ENCODE measurements at places on chromosomes 12 and 14. TPM values are rescaled to one million over a fixed set of nuclear protein-coding genes. Genes with fewer than 3 reads are reported as not detected.

The MLF2 gene
- 279 TPM for total RNA-seq

The PTGR2 gene
- total RNA-seq, result 10.3 TPM

The ANKS1B gene
- 2.0 TPM for total RNA-seq

The RASSF9 gene
- not detected for total RNA-seq

DNA sequence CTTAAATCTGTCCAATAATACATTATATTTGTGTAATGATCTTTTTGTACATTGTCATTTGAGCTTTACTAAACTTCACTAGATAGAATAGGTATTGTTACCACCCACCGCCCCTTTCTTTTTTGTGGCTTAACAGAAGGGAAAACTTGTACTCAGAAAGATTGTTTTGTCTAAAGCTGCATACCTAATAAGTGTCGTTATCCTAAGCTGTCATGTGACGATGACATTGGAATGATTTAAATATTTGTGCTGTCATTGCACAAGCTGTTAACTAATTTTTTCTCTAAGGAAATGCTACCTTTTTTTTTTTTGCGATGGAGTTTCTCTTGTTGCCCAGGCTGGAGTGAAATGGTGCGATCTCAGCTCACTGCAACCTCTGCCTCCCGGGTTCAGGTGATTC is 3.6 kb downstream of the DIP2B start:
- no peak for ATAC-seq

DNA sequence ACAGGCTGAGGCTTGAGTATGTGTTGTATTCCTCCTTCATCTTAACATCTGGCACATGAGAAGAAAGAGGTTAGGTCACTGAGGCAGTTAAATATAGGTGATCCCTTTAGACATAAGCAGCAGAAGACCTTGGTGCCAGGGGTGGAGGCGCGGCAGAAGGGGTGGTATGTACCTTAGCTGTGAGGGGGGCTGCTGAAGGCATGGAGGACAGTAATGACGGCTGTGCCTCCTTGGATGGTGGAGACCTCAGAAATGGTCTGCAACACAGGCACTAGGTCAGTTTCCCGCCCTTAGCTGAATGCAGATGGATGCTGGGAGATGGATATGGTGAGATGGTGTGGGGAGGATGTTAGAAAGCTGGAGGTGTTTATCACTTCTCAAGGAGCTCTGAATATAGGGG is 1.5 kb upstream of the PNMA1 start:
- ATAC-seq, result no peak

DNA sequence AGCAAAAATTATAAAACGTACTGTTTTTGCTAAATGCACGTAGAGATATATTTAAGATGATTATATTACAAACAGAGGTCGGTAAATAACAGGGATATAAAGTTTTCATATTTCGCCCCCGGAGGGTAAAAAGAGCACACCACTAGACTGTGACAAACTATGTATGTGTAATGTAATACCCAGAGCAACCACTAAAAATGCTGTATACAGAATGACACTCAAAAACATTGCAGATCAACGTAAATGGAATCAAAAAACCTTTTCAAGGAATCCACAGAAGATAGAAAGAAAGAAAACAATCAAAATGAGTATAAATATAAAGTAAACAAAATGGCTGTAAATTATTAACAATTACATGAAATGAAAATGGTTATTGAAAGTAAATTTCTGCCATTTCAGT is 37.6 kb upstream of the PRB4 start:
- ATAC-seq, result no peak

- no peak for ATAC-seq
These were observed 146.8 kb upstream of the LRIG3 start for GRCh38 chr12:59067083-59067482.

DNA sequence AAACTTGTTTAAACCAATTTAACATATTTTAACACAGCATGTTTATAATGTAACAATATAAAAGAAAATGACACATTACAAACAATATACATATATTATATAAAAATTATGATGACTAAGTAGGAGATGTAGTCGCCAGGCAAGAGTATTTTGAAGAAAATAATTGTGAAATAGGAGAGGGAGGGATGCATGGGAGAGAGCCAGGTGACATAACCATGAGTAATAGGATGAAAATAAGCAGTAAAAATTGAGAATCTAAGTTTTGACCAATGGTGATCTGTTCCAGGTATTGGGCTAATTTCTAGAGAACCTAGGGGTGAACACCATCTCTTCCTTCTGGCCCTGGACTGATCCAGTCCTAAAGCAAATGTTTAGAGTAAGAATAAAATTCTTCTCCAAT is 315.2 kb upstream of the G2E3 start:
- ATAC-seq, result no peak

- no peak for ATAC-seq
These were observed 101.3 kb upstream of the E2F7 start for GRCh38 chr12:77166696-77167095.

DNA sequence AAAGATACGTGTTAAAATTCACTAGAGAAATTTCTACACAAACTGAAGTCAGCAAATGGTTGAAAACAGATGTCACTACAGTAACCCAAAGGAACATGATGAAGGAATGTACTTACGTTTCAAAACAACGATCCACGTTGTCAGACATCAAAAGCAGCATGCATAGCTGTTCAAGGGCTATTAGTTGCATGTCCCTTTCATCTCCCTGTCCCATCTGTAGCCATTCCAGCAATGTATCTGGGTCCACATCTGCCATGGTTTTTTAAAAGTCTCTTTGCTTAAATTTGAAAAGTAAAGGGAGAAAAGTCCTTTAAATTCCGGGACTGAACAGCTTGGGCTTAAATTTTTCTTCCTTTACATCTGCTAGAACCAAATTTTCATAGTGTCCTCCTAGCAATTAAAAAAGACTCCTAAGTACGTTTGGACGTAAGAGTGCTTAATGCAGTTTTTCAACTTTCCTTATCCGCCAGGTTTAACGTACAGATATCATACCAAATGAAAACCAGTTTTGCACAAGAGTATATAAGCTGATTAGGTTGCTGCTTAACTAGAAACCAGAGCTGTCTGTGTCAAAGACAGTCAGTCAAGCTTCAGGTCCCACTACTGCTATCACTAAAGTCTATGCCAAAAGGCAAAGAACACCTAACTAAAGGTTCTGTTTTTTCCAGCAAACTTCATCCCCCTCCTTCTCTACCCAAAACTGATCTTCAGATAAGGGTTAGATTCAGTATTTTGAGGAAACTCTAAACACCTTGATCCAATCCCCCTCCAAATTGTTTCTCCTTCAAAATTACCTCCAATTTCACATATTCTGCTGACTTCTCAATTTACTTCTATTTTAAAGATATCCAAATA is 1.7 kb downstream of the HECTD1 start:
- no peak for ATAC-seq

GRCh38 chr12:110284597-110284996 is 3.5 kb downstream of the ATP2A2 start:
- no peak for ATAC-seq

GRCh38 chr14:92153581-92153980 is 31.8 kb downstream of the CPSF2 start:
- no peak for ATAC-seq

- ATAC-seq, result no peak
These were observed 604 bp downstream of the ZNF384 start for GRCh38 chr12:6688543-6688998.

Data from activated T-helper 17 cell treated with anti-CD3 and anti-CD28 coated beads, Interleukin-2, amount 50 U/mL, for 72 hours (primary cell).